Iris pigment epithelial cell (primary cell): ENCODE measurements at places on chromosomes 13 and 19.

- DNase-seq, result no peak
Measured at GRCh38 chr19:40262422-40262821, 22.7 kb downstream of the AKT2 start.

GRCh38 chr13:91167706-91168385, 179.6 kb upstream of the MIR17HG start:
- no peak for DNase-seq

- DNase-seq, result no peak
Measured at GRCh38 chr13:42495751-42496150, 78.2 kb upstream of the TNFSF11 start.

DNA sequence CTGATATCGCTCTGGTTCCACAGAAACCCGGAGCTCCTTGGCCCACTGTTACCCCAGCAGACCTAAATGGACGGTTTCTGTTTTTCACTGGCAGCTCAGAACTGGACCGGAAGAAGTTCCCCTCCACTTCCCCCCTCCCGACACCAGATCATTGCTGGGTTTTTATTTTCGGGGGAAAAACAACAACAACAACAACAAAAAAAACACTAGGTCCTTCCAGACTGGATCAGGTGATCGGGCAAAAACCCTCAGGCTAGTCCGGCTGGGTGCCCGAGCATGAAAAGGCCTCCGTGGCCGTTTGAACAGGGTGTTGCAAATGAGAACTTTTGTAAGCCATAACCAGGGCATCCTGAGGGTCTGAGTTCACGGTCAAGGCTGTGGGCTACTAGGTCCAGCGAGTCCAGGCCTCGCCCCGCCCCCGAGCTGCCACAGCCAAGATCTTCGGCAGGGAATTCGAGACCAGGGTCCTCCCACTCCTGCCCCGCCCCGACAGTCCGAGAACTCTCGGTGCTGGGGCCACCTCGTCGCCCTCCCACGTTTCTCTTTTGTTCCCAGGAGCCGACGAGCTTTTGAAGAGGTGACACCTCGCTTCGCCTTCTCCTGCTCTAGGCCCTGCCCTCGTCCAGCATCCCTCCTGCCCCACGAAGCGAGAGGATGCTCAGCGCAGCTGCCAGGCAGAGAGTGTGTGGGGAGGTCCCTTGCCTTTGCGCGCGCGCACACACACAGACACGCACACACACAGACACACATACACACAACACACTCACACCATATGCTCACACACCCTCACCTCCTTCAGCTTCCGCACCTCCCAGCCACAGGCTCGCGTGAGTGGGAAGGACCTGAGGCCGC, 8.8 kb downstream of the ZIC2 start:
- DNase-seq, result no peak

- DNase-seq, result no peak
Measured at GRCh38 chr19:38527466-38528136, 90.2 kb downstream of the MAP4K1 start.

DNA sequence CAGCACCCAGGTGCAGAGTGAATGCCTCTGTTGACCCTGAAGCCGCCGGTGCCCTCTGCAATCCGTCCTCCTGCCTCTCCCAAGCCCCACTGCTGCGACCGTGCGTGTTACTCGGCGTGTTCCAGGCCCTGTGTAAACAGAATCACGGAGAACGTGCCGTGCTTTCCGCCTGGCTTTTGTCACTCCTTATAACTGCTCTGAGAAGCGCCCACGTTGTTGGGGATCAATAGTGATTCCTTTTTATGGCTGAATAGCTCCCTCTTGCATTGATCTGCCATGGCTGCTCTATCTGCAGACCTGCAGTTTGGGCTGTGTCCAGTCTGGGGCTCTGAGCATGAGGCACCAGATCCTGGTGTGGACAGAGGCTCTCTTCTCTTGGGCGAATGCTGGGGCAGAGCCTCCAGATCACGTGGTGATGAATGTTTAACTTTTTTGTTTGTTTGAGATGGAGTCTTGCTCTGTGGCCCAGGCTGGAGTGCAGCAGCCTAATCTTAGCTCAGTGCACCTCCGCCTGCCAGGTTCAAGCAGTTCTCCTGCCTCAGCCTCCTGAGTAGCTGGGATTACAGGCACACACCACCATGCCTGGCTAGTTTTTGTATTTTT, 15.8 kb downstream of the ADPRHL1 start:
- no peak for DNase-seq

GRCh38 chr19:29565171-29565570, 39.4 kb downstream of the VSTM2B start:
- no peak for DNase-seq

GRCh38 chr13:40026741-40027140, 371.3 kb downstream of the COG6 start:
- DNase-seq, result no peak

GRCh38 chr13:31111136-31111535, 50.6 kb downstream of the HSPH1 start:
- peak; percentile 78 for DNase-seq

DNA sequence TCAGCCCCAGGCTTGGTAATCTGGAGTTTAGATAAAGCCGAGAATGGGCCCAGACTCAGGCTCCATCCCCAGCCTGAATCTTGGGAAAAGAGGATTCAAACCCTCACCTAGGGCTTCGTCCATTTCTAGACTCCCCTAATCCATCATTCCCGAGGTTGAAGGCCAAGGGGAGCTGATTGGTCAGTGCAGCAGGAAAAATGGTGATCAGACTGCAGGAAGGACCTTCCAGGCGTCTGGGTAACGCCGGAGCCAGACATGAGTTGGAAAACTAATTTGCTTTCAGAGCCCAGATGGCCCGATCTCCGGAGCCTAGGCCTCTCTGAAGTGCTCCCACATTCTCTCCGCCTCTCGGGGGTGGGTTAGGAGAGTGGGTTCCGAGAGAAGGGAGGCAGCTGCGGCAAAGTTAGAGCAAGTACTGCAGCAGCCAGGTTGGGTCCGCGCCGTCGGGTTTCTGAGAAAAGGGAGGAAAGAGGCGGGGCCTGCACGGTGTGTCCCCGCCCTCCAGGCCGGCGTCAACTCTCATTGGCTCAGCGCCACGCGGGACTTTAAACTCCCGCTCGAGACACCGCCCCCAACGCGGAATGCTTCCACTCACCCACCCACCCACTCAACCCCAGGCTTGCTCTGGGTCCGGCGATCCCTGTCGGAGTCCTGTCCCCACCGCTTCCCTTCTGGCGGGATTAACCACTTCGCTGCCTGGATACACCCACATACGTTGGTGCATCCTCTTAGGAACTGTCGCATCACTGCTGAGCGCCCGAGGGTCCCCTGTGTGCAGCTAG, 788 bp upstream of the RTBDN start:
- DNase-seq, result no peak

- no peak for DNase-seq
Measured at GRCh38 chr13:49654011-49654410, 25.7 kb downstream of the ARL11 start.

DNA sequence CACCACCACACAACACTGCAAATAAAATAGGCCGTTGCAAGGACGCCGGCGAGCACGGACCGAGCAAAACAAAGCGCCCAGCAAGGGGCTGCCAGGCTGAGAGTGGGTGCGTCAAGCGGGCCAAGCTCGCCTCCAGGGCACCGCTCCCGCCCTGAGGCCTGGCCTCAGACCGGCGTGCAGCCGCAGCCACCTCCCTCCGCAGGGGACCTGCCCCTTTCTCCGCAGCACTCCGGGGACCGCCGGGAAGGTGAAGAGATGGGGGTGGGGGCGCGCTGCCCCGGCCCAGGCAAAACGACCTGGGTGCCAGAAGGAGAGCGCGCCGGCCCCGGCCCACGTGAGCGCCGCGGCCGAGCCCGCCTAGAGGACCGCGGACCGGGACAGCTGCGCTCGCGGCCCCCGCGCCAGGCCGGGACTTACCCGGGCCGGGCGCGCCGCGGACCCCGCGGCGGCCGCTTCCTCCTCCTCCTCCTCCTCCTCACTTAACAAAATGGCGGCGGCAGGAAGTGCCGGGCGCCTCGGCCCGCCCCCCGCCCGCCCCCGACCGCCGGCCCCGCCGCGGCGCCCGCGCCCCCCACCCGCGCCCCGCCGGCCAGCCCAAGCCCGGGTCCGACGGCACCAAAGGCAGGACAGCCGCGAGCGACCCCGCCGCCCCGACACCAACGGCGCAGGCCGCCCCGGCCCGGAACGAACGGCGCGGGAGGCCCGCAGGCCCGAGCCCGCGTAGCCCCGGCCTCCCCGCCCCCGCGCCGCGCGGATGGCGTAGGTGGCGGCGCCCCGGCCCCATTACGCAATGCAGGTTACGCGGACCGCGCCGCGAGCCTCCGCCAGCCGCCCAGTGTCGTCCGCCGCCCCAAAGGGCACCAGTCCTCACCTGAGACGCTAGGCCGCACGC, 674 bp downstream of the BRD4 start:
- DNase-seq, result peak; percentile 44

- no peak for DNase-seq
Measured at GRCh38 chr19:11265785-11266236, 3.5 kb upstream of the DOCK6 start.

DNA sequence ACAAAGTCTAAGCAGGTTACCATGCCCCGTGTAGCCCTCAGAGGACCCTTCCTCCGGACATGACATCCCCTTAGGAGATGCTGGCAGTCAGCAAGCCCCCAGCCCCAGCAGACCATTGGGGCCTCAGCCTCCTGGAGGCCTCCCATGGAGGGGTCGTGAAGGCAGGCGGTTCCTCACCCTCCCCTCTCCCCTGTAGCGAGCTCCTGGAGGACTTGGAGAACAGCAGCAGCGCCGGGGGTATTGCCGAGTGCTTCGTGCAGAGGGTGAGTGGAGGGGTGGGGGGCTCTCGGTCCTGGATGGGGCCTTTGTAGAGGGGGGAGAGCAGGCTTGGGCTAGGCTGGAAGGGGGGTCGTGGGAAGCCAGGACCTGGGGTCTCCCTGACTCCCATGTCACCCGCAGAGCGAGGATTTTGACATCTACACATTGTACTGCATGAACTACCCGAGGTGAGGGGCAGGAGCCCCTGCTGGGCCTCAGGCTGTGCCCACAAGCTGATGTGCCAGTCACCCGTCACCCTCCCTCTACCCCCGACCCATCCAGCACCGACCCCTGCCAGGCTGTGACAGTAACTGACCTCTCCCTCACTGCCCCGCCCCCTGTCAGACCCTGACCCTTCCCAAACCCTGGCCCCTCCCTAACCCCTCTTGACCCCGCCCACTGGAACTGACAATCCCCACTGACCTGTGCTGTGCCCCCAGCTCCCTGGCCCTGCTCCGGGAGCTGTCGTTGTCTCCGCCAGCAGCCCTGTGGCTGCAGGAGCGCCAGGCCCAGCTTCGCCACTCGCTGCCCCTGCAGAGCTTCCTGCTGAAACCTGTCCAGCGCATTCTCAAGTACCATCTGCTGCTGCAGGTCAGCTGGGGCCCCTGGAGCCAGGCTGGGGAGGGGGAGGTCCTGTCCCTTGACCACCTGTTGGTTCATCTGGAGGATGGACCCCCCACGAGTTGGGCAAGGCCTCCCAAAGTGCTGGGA, 4.0 kb downstream of the PLEKHG2 start:
- no peak for DNase-seq

DNA sequence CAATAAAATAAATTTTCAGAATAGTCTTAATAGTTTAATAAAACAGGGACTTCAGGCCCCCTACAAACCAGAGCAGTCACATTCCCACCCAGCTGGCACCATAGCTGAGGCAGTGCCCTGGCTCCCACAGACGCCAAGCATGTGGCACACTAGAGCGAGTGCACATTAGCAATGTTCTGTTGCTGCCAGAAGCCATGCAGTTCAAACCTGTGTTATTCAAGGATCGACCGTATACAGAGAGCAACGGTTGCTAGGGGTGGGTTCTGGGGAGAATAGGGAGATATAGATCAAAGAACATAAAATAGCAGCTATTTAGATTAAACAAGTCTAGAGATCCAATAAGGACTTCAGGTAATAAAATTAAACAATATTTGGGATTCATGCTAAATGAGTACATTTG, 419.3 kb upstream of the KLHL1 start:
- no peak for DNase-seq

DNA sequence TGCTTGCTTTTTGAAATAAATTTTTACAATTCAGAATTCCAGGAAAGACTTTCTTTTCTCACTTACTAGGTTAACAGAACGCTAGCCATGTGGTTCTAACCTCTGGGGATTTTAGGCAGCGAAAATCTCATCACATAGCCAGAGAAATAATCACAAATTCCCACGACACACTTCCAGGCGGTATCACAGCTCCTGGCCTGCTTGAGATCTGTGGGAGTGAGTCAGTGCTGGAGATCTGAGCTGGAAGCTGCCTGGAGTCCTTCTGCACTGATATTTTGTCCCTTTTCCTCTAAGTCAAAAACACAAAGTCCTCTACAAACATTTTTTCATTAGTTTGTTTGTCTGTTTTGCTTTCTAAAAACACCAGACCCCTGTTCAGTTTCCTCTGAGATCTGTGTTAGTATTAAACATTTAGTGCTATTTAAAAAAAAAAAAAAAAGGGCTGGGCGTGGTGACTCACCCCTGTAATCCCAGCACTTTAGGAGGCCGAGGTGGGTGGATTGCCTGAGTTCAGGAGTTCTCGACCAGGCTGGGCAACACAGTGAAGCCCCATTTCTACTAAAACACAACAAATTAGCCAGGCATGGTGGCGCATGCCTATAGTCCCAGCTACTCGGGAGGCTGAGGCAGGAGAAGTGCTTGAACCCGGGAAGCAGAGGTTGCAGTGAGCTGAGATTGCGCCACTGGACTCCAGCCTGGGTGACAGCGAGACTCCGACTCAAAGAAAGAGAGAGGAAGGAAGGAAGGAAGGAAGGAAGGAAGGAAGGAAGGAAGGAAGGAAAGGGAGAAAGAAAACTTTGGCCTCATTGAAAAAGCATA, 12.2 kb upstream of the UBE2L5 start:
- peak; percentile 82 for DNase-seq

GRCh38 chr13:102935896-102936321, 90.1 kb downstream of the ERCC5 start:
- DNase-seq, result no peak

DNA sequence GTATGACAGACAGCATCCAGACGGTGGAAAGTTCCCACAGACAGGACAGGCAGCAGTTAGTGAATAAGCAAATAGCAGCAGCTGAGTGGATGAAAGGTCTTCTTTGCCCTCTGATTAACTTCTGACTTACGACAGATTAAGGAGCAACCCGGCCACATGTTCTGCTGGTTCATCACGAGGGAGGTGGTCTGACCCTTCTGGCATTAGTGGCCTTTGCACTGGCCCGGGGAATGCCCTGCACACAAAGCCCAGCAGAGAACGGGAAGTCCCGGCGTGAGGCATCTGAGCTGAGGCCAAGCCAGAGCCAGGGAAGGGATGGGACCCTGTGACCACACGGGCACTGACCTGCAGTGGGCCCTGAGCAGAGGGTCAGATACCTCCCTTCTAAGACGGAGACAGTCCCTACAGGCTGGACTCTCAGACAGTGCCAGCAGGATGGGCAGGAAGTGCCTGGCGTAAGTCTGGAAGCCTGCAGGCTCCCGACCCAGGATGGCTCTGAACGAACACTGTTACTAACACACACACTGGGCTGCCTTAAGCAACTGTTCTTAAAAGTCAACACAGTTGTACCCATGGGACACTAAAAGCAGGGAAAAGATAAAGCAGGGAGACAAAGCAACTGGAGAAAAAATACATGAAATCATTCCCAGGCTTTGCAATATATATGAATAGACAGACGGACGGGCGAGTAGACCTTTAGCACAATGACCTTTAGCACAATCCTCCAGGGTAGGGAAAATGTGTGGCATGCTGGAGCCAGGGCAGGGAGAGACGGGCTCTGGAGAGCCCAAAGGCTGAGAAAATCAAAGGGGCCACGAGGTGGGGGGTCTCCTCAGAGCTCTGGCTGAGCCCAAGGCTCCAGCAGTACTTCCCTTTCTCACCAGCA, 6.3 kb downstream of the C19orf12 start:
- DNase-seq, result no peak
